Ovary (tissue), 10 donors: ENCODE measurements at places on chromosomes 4 and X.
A peak's percentile ranks its signal among the peaks of the same experiment; 100 is the strongest.

DNA sequence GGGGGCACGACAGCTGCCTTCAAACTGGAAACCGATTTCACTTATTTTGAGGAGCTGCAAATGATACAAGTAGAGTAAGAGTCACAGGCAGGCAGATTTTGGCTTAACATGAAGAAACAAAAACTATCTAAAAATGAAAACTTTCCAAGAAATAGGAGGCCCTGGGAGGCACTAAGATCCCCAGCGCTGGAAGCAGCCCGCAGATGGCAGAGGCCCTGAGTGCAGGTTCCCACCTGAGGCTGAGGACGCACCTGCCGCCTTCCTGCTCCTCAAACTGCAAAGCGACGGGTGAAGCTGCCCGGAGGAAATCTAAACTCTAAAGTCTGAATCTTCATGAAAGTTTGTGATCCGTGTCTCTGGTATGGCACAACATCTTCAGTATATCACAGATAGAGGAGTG lies 138.7 kb downstream of the AFAP1 start:
- no peak for DNase-seq

DNA sequence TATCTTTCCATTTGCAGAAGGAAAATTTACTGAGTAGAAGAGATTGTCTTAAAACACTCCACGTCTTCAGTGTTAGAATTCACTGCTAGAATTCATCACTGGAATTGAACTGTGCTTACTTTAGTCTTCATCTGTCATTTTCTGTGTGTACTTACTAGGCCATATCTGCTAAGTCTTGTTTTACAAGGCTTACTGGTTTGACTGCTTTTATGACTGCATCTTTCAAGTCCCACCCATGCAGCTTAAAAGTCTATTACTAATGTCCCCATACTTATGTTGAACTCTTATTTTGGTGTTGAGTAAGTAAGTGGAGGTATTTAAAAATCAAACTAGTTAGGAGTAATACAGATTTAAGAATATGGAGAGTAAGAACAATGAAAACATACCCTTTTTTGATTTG lies 14.6 kb downstream of the CLCN3 start:
- DNase-seq: no peak

GRCh38 chr4:159055833-159056232 lies 47.0 kb upstream of the RAPGEF2 start:
- no peak for DNase-seq

- no peak for DNase-seq
Observed at GRCh38 chr4:53592122-53592521, 836 bp upstream of the LNX1 start.

- no peak for DNase-seq
Observed at GRCh38 chrX:11504234-11504633, 161.5 kb downstream of the ARHGAP6 start.

GRCh38 chr4:16322183-16322582 lies 95.9 kb upstream of the TAPT1 start:
- no peak for DNase-seq

GRCh38 chr4:136337216-136337615 lies 1195.1 kb downstream of the PCDH18 start:
- DNase-seq: no peak

- DNase-seq: no peak
Observed at GRCh38 chr4:147163311-147163710, 217.6 kb upstream of the TTC29 start.

GRCh38 chrX:11641349-11642065 lies 24.2 kb downstream of the ARHGAP6 start:
- no peak for DNase-seq

DNA sequence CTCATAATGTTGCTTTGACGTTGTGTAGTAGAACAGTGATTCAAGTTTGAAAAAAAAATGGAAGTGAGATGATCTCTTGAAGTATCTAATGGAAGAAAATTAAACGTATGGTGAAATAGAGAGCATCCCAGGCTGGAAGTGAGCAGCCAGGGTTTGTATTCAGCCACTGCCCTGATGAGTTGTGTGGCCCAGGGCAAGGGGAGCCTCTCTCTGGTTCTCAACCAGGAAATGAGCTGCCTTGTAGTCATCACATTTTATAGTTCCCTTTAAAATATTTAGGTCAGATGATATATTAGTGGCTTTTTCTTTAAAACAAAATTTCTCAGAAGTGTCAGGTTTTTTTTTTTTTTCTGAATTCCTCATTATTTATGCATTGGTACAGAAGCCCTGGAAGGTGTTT lies 150.3 kb downstream of the GPAT3 start:
- DNase-seq: no peak

GRCh38 chr4:142882159-142882558 lies 36.1 kb upstream of the INPP4B start:
- no peak for DNase-seq

- DNase-seq: no peak
Observed at GRCh38 chrX:145393702-145394235, 146.5 kb downstream of the SPANXN1 start.

DNA sequence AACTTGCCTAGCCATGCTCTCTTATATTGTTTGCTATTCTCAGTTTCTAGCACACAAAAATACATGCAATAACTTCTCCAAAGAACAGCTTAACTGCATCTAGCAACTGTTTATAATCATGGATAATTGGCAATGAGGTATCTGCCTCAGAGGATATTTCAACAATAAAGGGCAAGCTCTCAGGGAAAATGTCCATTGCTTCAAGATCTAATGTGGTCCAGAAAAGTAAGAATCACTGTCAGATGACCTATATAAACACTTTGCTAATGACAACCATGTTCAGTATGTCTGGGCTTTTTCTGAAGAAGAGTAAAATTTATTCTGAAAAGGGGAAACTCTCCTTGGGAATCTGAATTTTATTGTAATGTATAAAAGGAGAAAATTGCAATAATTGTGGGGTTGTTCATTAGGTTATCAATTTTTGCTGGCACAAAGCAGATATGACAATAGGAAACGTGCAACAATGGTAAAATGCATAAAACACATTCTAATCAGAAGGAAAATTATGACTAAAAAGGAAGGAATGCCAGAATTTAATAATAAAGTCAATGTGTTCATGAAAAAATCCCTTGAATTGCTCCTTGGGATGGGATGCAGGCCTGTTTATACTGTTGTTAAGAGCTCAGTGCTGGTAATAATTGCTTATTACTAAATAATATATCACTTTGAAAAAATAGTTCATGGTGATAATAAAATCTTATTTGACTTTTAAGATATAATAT lies 90.3 kb downstream of the ANTXR2 start:
- DNase-seq: no peak

DNA sequence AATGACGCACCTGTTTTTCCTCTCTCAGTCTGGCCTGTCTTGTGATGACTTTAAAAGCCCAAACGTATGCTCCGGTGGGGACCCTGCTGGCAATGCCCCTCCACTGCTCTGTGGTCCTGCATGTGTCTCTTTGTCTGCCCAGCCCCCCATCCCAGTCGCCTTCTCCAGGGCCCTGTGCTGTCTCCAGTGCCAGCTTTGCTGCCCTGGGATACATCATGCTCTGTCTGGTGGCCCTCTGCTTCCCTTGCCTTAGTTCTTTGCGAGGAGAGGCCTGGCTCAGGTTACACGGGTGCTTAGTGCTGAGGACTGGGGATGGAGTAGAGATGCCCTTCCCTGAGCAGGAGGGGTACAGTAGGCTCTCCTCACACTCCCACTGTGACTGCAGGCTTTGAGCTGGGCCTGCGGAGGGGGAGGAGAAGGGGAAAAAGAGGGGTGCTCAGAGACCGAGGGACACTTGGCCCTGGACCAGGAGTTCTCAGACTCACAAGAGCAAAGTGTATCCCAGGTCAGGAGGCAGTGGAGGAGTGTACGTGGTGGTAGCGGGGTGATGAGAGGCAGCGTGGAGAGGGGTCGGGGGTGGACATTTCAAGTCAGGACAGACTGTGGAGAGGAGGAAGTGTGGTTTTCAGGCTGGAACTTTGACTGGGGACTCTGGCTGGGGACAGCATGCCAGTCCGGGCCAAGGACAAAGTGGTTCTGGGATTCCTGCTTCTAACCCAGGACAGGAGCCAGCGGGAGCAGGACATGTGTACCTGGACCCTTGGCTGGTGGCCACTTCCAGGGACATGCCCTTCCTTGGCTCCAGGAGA lies 2.8 kb downstream of the APLN start:
- DNase-seq: no peak

DNA sequence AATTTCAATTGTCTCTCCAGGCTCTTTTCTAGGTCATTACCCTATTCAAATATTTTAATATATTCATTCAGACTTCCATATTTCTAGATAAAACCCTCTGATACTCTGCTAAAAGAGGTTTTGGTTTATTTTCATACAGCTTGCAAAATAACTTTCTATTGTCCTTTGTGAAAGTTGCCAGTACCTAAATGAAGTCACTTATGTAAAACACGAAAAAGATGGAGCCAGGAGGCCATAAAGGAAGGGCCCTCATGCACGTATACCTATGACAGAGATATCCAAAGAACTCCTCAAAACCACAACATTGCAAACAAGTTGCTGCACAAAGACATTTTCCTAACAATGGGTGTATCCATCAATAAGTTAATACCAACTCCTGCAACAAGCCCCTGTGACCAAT lies 25.7 kb upstream of the ELOVL6 start:
- no peak for DNase-seq

DNA sequence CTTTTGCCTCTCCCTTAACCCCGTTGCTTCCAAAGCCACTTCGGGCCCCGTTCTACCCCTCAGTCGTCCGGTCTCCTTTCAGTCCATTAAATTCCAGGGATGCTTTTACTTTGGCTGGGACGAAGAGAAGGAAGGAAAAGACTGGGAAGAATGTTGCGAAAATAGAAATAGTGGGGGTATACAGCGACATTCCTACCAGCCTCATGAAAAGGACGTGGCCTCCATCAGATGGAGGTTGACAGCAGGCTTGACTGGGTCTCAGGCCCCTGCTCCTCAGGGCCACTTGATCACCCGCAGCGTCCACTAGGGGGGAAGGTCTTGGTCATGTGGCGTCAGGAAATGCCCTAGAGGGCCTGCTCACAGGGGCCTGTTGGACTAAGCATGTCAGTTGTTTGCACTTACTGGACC lies 657 bp upstream of the ANKRD50 start:
- DNase-seq: peak; percentile 71

GRCh38 chr4:82429728-82430192 lies 502 bp downstream of the HNRNPDL start:
- no peak for DNase-seq

GRCh38 chrX:150647331-150647730 lies 45.9 kb upstream of the MTMR1 start:
- no peak for DNase-seq

- no peak for DNase-seq
Observed at GRCh38 chrX:68299898-68300297, 133.4 kb downstream of the OPHN1 start.

GRCh38 chr4:180150818-180151217 lies 2092.4 kb upstream of the TENM3 start:
- DNase-seq: no peak

- DNase-seq: no peak
Observed at GRCh38 chrX:49910344-49910743, 12.1 kb upstream of the CLCN5 start.

DNA sequence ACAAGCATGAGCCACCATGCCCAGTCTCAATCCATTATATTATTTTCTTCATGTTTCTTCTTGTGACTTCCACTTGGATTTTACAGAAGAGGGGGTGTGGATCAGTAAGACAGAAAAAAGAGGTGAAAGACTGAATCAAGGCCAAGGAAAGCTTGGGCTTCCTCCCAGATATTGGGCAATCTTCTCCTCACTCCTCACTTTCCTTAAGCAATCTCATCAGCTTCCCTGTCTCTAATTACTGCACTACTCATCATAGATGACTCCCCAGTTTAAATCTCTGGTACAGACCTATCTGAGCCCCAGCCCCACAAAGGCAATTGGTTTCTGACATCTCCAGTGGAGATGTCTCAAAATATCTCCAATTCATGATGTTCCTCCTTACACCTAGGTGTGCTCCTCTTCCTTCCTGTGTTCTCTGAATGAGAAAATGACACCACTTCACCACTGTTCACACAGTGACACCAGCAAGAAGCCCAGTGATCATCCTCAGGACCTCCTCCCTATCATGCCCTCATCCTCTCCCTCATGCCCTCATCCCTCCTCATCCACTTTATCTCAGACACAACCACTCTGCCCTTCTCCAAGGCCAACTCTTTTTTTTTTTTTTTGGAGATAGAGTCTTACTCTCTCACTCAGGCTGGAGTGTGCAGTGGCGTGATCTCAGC lies 44.8 kb upstream of the HERC6 start:
- no peak for DNase-seq

DNA sequence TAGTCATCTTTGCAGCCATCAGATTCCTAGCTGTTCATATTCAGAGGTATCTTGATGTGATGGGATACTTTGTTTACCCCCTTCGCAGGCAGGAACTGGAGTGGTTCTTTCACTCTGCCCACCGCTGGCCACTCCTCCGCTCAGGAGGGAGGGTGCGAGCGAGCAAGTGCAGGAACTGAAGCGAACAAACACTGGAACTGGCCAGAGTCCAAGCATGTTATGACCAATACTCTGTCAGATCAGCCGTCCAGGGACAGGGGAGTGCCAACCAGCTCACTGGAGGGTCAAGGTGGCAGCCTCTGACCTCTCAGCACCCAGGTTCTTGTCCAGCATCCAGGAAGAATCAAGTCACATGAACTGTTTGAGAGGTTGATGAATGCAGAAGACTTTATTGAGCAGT lies 18.0 kb upstream of the MANBA start:
- no peak for DNase-seq

DNA sequence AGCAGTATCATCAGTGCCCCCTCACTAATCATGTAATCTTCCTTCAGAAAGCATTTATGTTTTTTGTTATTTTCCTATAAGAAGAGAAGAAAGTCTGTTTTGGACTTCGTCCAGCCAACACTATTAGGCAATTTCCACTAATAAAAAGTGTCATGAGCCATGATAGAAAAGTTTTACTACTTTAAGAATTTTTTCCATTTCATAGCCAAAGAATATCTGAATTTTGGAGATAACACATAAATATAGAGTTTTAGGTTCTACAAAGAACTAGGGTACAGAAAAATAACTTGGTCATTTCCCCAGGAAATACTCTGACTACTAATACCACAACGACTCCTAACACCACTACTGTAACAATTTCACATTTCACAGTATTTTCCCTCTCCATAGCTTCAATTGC lies 41.8 kb upstream of the VEGFC start:
- no peak for DNase-seq

DNA sequence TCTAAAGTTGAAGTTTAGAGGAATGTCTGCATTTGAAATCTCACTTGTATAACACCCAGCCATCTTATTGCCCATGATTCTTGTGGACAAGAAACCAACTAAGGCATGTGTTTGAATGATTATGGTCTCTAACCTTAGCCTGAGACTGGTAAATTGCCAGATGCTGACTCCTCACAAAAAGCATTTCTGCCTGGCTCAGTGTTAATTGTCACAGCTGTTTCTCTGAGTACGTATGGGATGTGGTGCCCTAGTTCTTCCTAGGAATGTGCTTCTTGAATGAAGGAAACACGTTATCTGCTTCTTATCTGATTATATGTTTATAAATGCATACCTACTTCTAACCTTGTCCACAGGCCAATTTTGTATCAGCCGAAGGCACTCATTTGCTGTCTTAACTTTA lies 63.1 kb upstream of the NDP start:
- no peak for DNase-seq

GRCh38 chrX:71885099-71885498 lies 25.5 kb upstream of the NHSL2 start:
- DNase-seq: no peak

GRCh38 chr4:925171-925570 lies 6.9 kb downstream of the GAK start:
- no peak for DNase-seq
